ENCODE measurements at places on chromosomes 13 and 19.

GRCh38 chr13:50474088-50474662 is 369.3 kb downstream of the DLEU7 start:
- DNase-seq, result no peak

- DNase-seq, result no peak
These were observed 127.5 kb downstream of the KCTD12 start for GRCh38 chr13:76758738-76759137.

- peak; percentile 26 for DNase-seq
These were observed 6.8 kb upstream of the ZNF283 start for GRCh38 chr19:43820098-43820883.

GRCh38 chr13:21960108-21960507 is 289.2 kb downstream of the FGF9 start:
- no peak for DNase-seq

DNA sequence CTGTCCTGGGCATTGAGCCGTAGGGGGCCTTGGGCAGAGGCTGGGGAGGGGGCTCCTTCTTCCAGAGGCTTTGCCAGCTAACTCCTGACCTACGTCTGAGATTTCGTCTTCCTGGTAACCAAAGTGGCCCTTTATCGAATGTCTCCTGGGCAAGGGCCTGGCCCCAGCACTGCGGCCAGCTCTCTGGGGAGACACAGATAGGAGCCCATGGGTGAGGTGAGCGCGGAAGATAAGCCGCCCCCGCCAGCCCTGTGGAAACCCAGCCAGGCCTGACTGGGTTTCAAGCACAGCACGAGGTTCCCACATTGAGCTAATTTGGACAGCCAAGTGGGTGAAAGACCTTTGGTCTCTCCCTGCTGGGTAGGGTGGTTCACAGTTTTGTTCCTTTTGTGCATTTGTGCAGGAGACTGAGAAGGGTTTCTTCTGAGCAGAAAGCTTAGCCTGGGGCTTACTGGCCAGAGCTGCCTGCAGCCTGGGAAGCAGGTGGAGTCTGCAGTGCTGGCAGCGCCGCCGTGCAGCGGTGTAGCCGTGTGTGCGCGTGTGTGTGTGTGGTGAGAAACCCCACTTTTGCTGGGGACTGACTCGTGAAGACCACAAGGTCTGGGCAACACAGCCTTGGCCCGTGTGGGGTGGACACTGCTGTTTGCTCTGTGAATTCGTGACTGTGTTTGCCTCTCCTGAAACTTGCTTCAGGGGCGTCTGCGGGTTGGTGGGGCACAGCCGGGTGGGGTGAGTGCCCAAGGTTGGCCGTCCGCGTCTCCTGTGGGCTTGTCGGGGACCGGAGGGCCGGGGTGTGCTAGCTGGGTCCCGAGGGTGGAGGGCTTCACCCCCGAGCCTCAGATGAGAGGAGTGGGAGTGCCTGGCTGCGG is 2.5 kb downstream of the BSG start:
- DNase-seq, result no peak

GRCh38 chr19:45455707-45456499 is 11.9 kb upstream of the FOSB start:
- DNase-seq, result no peak

DNA sequence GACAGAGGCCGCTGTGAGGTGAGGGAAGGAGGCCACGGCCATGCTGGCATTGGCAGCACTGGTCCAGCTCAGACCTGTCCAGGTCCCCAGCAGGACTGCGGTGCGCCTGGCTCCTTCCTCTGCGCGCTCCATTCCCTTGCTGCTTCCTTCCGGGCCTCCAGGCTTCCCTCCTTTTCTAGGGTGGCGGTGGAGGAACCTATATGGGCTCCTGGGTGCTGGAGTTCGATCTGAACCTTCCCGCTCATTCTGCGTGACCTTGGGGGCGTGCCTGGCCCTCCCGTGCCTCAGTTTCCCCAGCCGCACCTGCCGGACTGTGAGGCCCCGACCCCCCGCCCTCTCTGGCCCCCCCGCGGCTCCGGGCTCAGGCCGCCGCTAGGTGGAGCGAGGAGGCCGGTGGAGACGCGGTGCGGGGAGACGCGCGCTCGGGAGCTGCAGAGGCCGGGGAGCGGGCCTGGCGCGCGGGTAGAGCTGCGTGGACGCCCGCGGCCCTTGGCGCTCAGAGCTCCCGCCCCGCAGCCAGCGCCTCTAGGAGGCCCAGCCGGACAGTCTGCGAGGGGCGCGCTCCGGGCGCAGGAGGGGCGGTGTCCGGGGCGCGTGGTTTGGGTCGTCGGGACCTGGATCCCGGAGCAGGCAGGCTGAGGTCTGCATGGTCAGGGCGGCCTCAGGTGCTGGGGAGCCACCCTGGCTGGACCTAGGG is 29.9 kb downstream of the EFNA2 start:
- DNase-seq, result no peak

Data from activated T-cell treated with anti-CD3 and anti-CD28 coated beads for 24 hours (primary cell).